ENCODE measurements at places on chromosomes 16 and 17.

- DNase-seq: no peak
Measured at GRCh38 chr17:44844390-44844830, 3.3 kb upstream of the HIGD1B start.

DNA sequence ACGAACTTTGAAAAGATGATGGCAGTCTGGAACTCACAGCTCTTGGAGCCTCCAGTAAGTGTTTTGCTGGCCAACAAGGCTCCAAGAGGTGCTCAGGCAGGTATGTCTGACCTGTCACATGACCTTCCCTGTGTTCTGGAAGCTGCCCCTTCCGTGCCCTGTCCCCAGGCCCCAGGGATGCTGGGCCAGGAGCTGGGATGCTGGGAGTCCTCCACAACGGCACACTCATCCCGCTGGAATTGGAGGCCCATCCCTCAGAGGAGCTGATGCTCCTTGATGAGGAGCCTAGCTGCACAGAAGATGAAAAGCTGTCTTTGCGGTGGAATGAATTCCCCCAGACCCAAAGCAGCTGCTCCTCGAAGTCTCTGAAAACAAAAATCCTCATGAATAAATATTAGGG, 47.8 kb downstream of the HOXB1 start:
- no peak for DNase-seq

DNA sequence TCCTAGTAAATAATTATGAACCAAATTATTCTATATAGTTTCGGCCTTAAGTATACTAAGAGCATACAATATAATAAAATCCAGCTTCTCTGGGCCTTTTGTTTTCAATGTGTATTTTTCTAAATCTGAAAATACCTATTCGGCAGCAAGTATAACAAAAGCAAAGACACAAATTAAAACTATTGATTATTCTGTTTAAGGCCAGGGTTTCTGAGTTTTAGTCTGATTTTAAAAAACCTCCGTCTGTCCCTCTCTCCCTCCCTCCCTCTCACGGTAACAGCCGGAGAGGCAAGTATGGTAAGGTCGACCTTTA, 1.5 kb downstream of the TOB1 start:
- no peak for DNase-seq

GRCh38 chr17:55278173-55278961, 13.6 kb downstream of the HLF start:
- no peak for DNase-seq

DNA sequence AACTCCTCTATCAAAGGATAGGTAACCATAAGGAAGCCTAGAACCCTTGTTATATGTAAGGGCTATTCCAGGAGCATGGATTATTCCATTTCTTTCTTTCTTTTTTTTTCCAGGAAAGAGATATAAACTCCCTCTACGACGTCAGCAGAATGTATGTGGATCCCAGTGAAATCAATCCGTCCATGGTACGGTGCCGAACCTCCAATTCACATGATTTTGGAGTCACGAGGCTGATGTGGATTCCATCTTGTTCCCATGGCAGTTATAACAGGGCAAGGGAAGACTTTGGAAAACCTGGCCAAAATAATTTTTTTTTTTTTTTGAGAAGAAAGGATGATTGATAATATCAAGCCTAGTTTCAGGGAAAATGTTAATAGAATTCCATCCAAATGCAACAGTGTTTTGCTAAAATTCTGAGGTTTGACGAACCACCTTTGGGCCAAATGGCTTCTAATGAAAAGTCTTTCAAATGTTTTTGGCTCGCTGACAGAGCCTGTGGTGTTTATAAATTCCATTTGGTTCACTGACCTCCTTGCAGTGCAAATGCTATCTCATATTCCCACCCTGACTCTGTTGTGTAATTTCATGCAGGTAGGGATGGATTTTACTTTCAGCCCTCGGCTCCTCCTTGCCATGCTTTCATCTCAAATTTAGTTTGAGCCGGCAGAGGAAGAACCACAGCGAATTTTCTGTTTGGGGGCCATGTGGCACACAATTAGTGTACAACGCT, 90.0 kb downstream of the SDR42E1 start:
- no peak for DNase-seq

- DNase-seq: no peak
Measured at GRCh38 chr16:12094537-12095265, 118.2 kb downstream of the SNX29 start.

DNA sequence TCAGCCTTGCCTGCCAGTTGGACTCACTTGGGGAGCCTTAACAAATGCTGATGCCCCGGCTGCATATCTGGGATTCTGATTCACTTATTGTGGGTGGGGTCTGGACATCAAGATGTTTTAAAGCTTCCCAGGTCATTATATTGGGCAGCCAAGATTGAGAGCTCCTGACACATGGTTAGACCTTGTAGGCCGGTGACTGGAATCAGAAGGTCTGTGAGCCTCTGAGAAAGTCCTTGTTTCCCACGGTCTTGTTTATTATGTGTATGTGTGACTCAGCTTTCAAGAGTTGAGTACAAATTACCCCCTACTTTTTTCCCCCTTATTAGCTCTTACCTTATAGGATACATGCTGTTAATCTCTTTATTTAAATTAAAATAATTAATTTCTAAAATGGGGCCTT, 103.5 kb downstream of the ABCC1 start:
- no peak for DNase-seq

- DNase-seq: no peak
Measured at GRCh38 chr16:7746941-7747340, 414.3 kb downstream of the RBFOX1 start.

DNA sequence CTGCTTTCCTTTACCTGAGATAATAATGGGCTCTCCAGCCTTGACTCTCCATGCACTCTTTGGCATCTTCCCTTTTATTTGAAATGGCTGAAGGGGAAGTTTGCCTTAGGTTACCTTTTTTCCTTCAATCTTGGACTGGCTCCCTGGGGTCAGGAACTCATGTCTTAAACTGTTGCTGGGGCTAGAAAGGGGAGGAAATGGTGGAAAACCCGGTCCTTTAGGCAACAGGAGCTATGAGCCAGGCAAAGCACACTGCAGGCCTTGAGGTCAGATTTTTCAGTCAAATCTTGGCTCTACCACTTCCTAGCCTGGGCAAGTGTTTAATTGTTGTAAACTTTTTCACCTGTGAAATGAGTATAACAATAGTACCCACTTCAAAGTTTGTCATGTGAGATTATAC, 30.2 kb downstream of the MINK1 start:
- no peak for DNase-seq

DNA sequence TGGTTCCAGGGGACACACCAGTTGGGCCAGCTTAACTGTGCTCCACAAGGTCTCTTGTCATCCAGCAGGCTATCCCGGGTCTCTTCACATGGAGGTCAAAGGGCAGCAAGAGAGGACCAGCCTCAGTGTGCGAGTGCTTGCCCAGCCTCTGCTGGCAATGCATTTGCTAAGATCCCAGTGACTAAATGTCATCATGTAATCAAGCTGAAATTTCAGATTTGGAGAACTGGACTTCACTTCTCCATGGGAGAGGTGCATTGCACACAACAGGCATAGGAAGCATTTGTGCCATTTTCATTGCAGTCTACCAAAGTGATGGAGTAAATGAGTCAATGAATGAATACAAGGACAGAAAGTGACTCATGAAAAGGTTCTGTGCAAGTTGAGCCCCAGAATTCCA, 51.2 kb upstream of the KDM8 start:
- DNase-seq: no peak

GRCh38 chr16:69839240-69839688, 77.1 kb downstream of the WWP2 start:
- DNase-seq: no peak

DNA sequence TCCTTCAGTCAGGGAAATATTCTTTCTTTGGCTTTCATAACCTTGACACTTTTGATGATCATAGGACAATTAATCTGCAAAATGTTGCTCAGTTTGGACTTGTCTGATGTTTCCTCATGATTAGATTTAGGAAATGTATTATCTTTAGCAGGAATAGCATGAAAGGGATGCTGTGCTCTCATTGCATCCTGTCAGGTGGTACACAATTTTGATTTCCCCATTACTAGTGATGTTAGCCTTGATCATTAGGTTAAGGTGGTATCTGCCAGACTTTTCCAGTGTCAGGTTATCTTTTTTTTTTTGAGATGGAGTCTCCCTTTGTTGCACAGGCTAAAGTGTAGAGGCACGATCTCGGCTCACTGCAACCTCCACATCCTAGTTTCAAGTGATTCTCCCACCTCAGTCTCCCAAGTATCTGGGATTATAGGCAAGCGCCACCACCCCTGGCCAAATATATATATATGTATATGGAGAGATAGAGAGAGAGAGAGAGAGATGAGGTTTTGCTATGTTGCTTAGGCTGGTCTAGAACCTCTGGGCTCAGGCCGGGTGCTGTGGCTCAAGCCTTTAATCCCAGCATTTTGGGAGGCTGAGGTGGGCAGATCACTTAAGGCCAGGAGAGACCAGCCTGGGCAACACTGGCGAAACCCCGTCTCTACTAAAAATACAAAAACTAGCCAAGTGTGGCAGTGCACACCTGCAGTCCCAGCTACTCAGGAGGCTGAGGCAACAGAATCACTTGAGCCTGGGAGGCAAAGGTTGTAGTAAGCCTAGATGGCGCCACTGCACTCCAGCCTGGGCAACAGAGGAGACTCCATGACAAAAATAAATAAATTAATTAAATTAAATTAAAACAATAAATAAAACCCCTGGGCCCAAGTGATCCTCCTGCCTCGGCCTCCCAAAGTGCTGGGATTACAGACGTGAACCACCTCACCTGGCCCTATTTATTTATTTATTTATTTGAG, 15.8 kb upstream of the CAVIN1 start:
- no peak for DNase-seq

- no peak for DNase-seq
Measured at GRCh38 chr17:61756561-61756960, 106.8 kb downstream of the BRIP1 start.
